ENCODE measurements at places on chromosomes 3 and 15.

- DNase-seq: no peak
Observed at GRCh38 chr15:82040862-82041261, 5.0 kb downstream of the MEX3B start.

- DNase-seq: no peak
Observed at GRCh38 chr3:140898340-140899180, 43.1 kb upstream of the SLC25A36 start.

GRCh38 chr3:106034313-106034712, 165.5 kb upstream of the CBLB start:
- DNase-seq: no peak

DNA sequence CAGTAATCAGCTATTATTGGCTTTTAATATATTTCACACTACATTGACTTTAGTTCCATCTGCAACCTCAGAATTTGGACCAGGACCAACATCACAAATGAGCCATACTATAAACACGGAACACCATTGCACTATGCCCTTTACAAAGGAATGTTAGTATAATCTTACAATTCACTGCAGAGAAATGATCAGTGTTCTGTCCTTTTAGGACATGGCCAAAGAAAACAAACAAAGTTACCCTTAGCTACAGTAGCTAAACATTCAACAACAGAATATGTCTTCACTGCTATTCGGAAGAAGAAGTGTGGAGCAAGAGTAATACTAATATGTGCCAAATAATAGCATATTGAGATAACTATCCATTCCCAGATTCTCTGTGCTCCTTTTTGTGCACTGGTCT, 90.4 kb downstream of the NAALADL2 start:
- DNase-seq: no peak

DNA sequence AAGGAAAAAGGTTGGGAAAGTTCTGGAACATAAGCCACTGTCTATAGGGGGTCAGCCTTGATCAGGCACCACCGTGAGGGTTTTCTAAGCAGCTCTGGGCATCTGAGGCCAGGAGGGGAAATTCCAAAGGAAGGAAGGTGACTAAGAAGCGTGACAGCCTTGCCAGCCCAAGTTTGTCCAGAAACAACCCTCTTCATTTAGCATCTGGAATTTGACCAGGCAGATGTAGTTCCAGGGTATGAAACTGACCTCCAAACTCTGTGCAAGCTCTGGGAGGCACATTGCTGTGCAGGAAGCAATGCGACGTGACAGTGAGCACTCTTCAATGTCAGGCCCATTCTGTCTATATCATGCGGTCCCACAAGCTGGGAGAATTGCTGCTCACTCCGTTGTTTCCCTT, 85.4 kb upstream of the TPM1 start:
- no peak for DNase-seq

DNA sequence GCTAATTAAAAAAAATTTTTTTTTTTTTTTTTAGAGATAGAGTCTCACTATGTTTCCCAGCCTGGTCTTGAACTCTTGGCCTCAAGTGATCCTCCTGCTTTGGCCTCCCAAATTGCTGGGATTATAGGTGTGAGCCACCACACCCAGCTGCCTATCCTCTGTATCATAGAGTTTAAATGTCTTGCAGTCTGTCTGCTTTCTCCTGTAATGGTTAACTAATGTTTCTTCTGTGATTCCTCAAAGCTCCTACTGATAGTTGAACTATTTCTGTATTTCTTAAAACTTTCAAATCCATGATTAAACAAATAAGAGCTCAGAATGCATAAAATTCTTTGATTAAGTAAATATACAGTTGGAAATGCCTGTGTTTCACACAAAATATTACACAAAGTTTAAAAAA, 115.4 kb upstream of the TPM1 start:
- DNase-seq: no peak

DNA sequence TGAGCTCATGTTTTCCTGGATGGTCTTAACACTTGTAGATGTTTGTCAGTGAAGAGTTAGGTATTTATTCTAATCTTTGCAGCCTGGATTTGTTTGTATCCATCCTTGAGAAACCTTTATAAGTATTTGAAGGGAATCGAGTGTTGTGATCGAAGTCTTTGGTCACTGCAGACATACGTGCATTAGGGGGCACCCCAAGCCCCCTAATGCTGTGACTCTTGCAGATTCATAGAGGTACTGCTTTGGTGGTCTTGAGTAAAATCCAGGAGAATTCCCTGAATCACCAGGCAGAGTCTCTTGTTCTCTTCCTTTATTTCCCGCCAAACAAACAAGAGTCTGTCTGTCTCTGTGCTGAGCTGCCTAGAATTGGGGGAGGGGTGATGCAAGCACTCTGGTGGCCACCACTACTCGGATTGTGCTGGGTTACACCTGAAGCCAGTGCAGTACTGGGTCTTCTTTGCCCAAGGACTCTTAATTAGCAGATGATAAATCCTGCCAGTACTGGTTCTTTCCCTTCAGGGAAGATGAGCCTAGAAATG, 170.5 kb upstream of the POU1F1 start:
- DNase-seq: no peak

DNA sequence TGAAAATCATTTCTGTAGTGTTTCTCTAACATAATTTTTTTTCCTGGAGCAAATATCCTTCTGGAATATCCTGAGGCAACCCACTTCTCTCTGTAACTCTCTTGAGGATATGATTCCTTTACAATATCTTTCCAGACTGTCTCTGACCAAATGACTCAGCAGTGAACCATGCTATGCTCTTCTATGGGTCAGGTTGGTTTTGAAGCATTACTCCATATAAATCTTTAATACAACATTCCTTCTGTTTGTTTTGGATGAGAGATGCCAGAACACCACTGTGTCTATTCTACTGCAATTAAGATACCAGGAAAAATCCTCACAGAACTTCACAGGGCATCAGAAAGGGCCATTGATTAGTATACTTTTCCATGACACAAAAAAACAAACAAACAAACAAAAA, 626.4 kb upstream of the ZNF385D start:
- no peak for DNase-seq

- DNase-seq: no peak
Observed at GRCh38 chr3:195114786-195115599, 156.0 kb downstream of the XXYLT1 start.

- DNase-seq: no peak
Observed at GRCh38 chr3:171412473-171412872, 47.7 kb downstream of the TNIK start.

DNA sequence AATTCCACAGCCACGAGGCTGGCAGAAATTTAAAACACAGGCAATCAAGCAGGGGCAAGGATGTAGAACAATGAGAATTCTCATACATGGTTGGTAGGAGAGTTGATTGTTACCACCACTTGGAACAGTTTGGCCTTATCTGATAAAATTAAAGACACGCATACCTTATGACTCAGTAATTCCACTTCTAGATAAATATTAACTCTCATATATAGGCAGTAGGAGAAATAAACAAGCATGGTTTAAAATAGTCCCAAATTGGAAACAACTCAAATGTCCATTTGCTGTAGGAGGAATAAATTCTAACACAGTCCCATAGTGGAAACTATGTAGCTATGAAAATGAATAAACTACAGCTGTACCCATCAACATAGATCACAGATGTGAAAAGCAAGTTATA, 42.3 kb upstream of the USP3 start:
- no peak for DNase-seq

- no peak for DNase-seq
Observed at GRCh38 chr3:189688262-189688661, 57.1 kb downstream of the TP63 start.

GRCh38 chr3:64595253-64595694, 92.5 kb downstream of the ADAMTS9 start:
- no peak for DNase-seq

DNA sequence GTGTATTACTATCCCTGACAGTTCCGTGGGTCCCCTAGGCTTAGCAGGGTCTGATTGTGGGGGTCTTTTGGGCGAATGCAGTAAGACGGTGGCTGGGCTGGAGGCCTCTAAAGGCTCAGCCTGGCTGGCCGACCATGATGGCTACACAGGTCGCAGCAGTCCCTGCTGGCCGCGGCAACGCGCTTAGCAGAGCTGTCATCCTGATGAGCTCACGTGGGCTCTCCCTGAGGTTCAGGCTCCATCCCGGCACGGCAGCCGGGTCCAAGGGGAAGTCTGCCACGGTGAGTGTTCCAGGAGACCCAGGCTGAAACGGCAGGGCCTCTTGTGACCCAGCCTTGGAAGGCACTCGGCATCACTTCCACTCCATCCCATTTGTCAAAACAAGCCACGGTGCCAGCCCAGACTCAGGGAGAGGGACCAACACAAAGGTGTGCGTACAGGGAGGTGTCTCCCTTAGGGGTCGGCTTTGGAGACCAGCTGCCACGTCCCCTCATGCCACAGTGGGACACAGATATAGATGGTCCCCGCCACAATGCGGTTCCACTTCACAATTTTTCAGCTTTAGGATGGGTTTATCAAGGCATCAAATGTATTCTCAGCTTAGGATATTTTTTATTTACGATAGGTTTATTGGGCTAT, 101.8 kb downstream of the XXYLT1 start:
- no peak for DNase-seq
